ENCODE measurements at places on chromosomes 16 and 17. TPM values are rescaled to one million over a fixed set of nuclear protein-coding genes. Genes with fewer than 3 reads are reported as not detected.
A peak's percentile ranks its signal among the peaks of the same experiment; 100 is the strongest.

DNA sequence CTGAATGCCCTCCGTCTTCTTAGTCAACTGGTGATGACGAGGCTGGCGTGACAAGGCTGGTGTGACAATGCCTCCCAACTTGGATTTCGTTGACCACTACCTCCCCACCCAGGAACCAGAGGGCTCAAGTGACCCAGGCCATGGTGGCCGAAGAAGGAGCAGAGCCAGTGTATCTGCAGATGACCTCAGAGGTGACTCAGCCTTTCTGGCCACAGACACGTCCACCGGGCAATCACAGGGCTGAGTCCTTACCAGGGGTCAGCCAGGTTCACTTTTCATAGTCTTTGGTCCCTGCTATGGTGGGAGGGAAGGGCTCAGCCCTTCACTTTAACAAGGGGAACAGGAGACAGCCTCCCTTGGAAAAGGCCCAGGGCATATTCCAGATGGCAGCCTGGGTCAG, 116.3 kb downstream of the MAF start:
- no peak for DNase-seq

DNA sequence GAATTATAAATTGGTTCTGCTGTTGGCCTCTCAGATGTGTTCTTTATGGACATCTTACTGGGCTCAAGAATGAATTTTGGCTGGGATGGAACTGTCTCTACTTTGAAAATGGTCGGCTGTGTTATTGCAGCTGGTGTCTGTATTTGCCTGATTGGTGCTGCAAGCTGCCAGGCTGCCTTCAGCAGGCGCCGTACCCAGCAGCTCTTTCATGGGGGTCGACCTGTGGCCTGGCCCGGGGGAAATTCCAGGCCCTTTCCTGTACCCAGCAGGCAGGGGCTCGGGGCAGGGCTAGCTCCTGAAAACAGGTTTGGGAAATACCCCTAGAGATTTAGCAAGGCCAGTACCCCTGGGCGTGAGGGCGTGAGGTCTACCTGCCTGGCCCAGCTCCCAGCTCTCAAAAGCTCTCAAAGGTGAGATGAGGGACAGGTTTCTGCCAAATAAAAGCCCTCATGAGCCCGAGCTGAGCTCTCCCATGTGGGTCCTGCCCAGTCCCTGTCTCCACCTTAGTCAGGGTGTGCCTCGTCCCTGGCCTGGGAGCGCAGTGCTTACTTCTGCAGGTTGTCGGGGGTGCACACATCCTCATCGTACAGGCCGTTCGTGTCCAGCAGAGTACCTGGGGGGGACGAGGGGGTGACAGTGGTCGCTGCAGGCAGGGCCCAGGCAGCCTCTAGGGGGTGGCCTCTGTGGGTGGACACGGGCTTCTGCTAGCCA, 52.3 kb downstream of the PRMT7 start:
- DNase-seq, result no peak

GRCh38 chr16:77213542-77214106, 14.4 kb downstream of the SYCE1L start:
- peak; percentile 97 for DNase-seq

DNA sequence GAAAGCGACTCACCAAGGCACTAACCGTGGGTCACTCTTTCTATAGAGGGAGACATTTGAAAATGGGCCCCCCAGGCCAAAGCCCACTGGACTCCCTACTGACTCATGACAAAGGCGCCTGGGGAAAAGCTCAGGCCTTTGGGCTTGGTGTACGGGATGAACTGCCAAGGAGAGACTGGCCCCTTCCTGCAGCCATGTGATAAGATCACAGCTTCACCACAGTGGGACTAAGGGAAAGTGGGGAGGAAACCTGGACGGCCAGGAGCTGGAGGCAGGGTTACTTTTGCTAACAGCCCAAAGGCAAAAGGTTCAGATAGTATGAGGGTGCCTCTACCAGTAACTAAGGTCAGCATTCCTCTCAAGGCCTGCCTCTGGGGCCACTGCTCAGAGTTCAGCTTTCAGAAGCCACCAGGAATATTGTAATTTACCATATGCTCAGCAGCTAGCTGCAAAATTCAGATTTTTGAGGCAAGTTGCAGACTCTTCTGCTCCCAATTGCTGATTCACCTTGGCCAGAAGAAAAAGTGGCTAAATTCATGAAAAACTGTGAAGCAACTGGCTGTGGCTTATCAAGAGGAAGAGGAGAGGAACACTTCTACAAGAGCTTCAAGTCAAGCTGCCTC, 37.1 kb upstream of the SLC25A19 start:
- DNase-seq, result peak; percentile 22

GRCh38 chr16:57843400-57843799, 41.1 kb upstream of the KIFC3 start:
- DNase-seq, result no peak

DNA sequence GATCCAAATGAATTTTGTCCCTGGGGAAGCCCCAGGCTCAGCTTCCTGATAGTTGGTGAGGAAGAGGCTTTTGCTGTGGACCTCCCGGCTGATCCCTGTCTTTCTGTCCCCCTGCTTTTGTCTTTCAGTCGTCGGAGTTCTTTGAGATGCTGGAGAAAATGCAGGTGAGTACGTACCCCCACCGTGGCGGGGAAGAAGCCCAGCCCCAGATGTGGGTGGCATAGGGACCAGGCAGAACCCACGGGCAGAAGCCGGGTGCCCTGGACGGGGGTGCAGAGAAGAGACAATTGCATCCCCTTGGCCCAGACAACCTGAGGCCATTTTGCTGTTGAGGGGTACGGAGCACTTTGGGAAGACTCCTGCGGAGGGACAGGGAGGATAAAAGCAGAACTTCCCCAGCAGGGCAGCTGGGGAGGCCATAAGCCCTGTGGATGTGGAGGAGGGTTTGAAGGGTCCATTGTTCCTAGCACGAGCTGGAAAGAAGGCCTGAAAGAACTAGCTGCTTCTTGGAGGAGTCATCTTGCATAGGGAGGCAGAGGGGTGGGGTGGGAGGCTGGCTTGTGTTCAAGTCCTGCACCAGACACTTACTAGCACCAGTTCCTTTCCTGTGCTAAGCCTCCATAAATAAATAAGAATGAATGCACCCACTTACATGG, 105.6 kb downstream of the OR1D5 start:
- DNase-seq, result no peak

- DNase-seq, result peak; percentile 98
Measured at GRCh38 chr17:48472411-48473281, 42.6 kb upstream of the SKAP1 start.

DNA sequence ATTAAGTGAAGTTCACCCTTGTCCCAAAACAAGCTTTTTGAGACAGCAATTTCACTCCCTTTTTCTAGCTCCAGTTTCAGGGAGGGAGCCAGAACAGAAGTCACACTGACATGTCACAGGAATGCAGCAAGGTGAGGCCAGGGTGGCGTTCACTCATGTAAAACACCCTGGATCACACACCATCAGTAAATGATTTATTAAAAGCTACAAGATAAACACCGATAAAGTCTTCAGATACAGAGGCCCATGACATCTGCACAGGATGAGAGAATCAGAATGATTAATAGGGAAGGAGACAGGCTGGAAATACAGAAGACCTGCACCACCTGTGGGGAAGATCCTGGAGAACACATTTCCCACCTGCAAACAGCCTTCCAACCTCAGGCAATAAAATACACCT, 77.5 kb upstream of the DYNLRB2 start:
- DNase-seq, result no peak

The RNF112 gene
- not detected for total RNA-seq

Measured in HT1080 (cell line).